ENCODE measurements at places on chromosomes 16 and 17.

GRCh38 chr17:60695960-60696359, 18.3 kb downstream of the BCAS3 start:
- no peak for ATAC-seq

GRCh38 chr17:9576521-9577372, at the start of gene CFAP52:
Gene CFAP52 (plus strand): TSS chr17:9576642. CDS start chr17:9576696, 54 bp downstream.
- ATAC-seq: peak; percentile 82

GRCh38 chr16:9308850-9309249, 217.4 kb downstream of the HAPSTR1 start:
- no peak for ATAC-seq

DNA sequence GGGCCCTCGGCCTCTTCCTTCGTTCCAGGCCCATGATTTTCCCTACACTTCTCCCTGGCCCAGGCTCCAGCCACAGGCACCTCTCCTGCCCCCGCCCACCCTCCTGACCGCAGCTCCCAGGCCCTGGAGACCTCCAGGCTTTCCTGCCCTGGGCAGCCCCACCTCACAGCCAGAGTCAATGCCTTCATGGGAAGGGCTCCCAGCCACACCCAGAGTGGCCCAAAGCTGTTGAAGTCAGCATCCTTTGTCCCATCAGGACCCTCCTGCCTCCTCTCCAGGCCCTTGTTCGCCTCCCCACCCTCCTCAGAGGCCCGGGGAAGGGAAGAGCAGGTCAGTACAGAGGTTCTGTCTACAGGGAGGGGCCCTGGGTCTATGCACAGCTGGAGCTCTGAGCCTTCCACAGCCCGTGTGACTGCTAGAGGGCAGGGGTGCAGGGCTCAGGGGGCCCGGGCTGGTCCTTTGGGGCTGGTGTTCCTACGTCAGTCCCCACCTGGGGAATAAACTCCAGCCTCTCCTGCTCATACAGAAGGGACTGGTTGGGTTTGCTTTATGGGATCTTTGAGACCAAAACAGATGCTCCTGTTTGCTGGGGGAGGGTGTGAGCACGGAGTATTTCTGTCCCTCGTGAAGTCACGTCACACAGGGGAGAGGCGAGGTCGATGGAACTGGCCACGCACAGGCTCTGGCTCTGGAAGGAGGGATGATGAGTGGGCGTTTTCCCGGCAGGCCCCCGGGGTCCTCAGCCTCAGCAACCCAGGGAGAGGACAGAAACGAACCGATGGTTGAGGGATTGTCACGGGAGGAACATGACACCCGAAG, 20.3 kb downstream of the TRARG1 start:
- ATAC-seq: no peak

GRCh38 chr17:8894673-8895578, 27.5 kb upstream of the PIK3R6 start:
- peak; percentile 72 for ATAC-seq

DNA sequence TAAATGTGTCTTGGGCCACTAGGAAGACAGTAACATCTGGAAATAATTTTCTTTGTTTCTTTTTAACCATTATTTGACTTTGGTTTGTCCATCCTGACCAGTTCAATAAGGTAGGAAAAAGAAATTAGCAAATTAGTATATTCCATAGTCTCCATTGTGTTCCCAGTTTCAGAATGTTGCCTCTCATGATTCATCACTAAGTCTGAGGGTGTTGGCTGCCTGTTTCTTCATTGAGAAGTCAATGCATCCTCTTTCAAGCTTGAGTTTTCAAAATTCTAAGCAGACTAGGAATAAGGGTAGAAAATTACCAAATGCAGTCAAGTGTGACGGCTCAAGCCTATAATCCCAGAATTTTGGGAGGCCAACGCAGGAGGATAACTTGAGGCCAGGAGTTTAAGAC, 41.9 kb downstream of the ZFHX3 start:
- no peak for ATAC-seq

GRCh38 chr16:57534337-57534880, 2.0 kb downstream of the CCDC102A start:
- ATAC-seq: no peak

DNA sequence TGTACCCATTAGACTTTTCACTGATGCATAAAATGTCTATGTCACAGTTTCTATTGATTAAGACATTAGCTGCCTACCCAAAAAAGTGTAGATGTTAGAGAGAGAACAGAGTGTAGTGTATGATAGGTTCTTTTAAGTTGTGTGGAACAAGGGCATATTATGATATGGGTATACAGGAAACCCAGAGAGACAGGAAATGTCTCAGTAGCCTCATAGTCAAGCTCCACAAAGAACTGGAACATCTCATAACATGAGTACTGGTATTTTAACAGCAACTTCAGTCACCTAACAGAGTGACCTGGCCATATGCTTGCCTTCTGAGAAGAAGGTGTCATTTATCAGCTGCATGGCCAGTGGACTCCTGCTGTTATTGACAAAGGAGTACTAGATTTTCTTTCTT, 128.1 kb downstream of the RGS9 start:
- no peak for ATAC-seq

All from esophagus mucosa (tissue), 1 donor.